Aorta (tissue), 5 donors: ENCODE measurements at places on chromosomes 5 and 9. TPM values are rescaled to one million over a fixed set of nuclear protein-coding genes. Genes with fewer than 3 reads are reported as not detected.
A peak's percentile ranks its signal among the peaks of the same experiment; 100 is the strongest.

DNA sequence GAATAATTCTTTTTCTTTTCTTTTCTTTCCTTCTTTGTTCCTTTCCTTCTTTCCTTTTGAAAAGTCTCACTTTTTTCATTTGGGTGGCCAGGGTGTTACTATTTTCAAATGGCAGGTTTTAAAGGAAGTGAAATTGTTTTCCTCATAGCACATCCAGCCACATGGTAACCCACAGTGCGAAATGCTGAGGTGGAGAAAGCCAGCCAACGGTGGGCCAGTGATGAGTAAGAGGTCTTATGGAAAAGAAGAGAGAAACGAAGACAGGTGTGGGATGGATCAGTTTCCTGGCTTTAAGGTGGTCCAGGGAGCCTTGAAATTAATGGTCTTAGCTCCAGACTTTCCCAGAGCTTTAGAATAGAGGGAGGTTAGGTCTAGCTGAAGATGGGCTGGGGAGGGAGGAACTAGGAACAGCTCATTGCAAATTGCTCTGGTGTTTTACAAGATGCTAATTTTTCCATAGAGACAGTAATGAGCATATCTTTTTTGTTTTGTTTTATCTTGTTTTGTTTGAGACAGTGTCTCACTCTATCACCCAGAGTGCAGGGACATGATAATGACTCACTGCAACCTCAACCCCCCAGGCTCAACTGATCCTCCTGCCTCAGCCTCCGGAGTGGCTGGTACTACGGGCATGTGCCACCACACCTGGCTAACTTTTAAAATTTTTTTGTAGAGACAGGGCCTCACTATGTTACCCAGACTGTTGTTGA lies 17.8 kb downstream of the ITK start:
- DNase-seq, result no peak

GRCh38 chr5:68766952-68767464 lies 326.8 kb upstream of the SLC30A5 start:
- DNase-seq, result no peak

SLC4A9 gene
- total RNA-seq, result not detected

DNA sequence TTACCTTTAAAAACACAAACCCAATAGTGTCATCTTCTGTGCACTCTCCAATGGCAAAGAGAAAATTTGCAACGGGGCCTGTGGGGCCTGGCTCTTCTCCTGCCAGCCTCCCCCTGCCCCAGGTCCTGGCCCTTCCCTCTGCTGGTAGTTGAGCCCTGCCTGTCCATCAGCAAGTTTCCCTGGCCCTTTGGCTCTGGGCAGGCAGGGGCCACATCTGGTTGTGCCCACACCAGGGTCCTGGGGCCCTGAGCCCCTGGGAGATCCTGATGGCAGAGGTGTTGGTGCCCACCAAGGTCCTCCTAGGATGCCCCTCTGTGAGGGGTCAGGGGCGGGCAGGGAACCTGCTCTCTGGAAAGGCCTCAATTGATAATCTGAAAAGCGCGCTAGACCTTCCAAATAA lies 157.3 kb downstream of the DAB2IP start:
- DNase-seq, result no peak

- peak; percentile 68 for DNase-seq
Observed at GRCh38 chr9:114289571-114290481, 33.1 kb upstream of the ORM1 start.

- DNase-seq, result no peak
Observed at GRCh38 chr9:37747271-37747753, 6.3 kb upstream of the TRMT10B start.

DNA sequence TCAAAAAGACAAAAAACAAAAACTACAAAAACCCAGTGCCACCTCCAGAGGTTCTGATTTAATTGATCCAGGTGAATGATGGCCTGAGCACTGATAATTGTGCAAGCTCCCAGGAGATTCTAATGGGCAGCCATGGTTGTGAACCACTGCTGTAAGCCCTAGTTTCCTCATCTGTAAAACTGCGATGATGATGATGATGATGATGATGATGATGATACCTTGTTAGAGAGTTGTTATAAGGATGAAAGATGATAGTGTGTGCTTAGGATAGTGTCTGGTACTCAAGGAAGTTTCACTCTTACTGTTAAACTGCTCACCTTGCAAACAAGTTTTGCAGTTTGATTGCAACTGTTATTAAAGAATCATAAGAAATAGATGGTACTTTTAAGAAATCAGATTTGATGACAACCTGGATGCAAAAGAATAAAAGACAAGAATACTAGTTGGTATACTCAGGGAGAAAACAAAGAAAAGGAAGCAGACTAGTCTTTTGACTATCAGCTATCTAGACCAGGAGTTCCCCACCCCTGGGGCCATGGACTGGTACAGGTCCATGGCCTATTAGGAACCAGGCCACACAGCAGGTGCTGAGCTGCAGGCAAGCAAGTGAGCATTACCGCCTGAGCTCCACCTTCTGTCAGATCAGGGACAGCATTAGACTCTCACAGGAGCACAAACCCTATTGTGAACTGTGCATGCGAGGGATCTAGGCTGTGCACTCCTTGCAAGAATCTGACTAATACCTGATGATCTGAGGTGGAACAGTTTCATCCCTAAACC lies 98.0 kb downstream of the OR2K2 start:
- no peak for DNase-seq

- DNase-seq, result peak; percentile 77
Observed at GRCh38 chr5:175443514-175444059, 395 bp downstream of the DRD1 start.

DNA sequence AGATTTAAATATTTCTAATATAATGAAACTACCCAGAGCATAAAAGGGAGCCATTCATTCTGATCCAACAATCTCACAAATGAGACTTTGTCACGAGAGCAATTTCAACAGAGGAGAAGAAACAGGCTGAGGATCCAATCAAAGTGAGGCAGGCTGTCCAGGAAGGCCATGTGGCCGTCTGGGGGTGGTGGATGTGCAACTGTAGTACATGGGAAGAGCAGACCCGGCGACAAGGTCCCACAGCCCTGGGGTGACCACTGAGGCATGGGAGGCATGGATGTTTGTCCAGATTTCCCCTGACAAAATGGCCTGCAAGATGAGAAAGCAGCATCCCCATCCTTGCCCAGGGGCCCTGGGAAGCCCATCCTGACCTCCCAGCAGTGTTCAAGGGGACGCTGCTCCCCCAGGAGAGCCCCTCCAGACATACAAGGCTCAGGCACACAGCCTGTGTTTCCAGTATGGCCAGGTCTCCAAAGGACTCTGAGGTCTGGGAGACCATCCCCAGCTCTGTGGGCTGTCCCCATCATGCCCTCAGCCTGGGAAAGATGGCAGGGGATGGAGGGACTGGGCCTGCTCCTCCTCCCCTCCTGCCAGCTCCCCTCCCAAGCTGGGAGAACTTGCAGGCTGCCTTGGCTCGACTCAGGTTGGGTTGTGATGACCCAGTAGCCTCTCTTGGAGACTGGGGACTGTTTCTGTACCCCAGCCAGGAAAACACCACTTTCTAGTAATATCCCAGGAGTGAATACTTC lies 27.5 kb upstream of the FCN2 start:
- peak; percentile 50 for DNase-seq

GRCh38 chr9:20379804-20380225 lies 242.5 kb downstream of the MLLT3 start:
- DNase-seq, result no peak

DNA sequence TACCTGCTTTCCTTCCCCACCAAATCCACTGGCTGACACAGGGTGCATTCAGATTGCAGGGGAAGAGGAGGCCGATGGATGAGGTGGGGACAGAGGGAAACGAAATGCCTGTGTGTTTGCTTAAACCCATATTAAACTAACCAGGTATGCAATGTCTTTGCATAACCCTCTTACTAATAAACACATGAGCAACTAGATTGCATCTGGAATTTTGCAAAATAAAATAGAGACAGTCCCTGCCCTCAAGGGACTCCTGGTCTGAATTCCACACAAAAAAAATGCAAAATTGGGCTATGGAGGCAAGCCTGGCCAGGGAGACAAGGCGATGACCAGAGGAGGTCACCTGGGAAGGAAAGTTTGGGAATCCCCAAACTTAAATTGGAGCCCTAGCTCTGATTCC lies 202.9 kb downstream of the ACTL7B start:
- DNase-seq, result no peak

DNA sequence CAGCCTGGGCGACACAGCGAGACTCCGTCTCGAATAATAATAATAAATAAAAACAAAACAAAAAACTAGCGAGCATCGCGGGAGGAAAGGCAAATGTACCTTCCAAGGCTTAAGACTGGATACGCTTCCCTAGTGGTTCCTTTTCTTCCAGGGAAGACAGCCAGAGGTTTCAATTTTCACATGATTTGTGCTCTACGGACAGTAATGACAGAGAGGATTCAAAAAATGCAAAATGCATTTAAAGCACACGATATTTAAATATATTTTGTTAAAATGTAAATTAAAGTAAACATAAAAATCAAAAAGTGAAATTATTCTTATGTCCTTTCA lies 4.3 kb upstream of the TRIM41 start:
- DNase-seq, result no peak

INSYN2B gene
- not detected for total RNA-seq

GRCh38 chr5:135747824-135748223 lies 86.6 kb upstream of the SLC25A48 start:
- no peak for DNase-seq

DNA sequence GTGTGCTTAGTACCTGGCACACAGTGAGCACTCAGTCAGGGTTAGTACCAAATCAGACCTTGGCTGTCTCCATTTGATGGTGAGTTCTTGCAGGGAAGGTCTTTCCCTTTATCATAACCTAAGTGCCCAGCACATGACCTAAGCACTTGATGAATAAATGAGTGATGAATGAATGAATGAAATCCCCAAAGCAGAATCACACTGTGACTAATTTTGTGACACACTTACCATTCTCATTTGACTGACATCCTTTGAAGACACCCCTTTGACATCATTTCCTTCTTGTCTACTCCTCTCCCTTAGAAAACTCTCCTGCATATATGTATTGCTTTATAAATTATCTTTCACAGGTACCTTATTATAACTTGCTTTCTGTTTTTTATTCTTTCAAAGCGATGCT lies 130.2 kb upstream of the ELL2 start:
- DNase-seq, result no peak

PDCD1LG2 gene
- total RNA-seq, result 5.4 TPM

PCDHA12 gene
- 0.57 TPM for total RNA-seq

GRCh38 chr9:136143215-136144001 lies 24.7 kb upstream of the TMEM250 start:
- no peak for DNase-seq

IL13 gene
- total RNA-seq, result not detected

DNA sequence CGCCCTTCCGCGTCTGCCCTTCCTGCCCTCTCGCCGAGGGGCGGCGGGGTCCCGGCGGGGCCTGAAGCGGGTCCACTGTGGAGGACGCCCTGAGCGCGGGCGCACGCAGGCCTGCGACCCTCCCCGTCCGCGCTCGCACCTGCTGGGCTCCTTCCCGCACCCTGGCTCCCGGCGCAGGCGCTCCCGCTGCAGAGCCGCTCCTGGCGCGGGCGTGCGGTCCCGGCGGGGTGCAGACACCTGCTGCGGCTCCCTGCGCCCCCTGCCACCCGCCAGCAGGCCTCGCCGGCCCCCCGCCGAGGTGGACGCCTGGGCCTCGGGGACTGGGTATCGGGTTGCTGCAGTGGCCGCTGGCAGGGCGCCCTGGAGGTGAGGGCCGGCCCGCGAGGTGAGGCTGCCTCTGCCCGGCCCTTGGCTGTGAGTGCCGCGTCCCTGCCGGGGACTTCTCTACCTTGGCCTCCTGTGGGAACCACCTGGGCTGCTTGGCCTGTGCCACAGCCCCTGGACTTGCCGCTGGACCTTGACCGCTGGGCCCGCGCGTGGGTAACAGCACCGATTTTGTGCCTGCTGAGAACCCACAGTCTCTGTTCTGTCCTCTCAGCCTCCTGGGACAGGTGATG lies 627 bp downstream of the ARRDC1 start:
- peak; percentile 80 for DNase-seq

DNA sequence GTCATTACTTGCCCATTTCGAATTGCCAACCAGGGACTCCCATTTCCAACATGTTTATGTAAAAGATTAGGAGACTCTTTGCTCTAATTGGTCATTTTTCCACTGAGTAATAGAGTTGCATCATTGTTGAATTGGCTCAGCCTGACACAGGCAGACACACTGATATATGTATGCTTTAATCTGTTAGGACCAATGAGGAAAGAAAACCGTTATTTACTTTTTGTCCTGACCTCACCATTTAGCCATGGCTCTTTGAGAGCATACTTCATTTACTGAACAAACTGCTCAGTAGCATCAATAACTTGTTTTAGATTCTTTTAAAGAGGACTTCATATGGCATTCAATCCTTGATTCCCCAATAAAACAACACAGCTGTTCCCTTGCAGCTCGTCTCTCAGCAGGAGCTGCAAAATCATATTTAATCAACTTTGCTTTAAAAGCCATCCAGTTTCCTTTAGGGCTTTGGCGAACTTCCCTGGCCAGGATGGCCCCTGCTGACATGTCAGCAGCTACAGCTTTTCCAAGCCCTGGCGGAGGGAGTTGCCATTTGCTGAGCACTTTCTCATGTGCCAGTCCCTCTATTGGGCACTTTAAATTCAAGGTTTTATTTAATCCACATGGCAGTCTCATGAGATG lies 251.5 kb upstream of the TNC start:
- DNase-seq, result peak; percentile 50

DNA sequence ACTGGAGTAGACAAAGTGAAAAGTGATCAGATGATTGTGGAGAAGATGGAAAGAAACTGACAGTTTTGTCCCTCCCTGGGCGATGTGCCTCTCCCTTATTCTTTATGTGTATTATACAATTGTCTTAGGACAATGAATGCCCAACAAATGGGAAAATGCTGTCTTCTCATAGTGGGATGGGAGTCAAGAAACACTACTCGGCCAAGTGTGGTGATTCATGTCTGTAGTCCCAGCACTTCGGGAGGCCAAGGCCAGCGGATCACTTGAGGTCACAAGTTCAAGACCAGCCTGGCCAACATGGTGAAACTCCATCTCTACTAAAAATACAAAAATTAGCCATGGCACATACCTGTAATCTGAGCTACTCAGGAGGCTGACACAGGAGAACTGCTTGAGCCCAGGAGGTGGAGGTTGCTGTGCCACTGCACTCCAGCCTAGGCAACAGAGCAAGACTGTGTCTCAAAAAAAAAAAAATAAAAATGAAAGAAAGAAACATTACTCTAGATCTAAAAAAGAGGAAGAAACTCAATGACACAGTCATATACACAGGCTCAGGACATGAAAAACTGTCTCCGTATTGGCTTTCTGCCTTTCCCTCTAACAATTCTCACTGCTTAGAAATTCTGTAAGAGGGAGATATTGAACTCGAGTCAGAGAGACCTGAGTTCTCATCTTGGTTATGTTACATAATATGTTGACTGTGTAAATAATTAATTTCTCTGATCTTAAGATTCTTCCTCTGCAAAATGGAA lies 67.9 kb upstream of the TARS1 start:
- DNase-seq, result no peak

TTC23L gene
- 0.72 TPM for total RNA-seq
